Motor neuron (in vitro differentiated cells): ENCODE measurements at places on chromosomes 12 and 14. TPM values are rescaled to one million over a fixed set of nuclear protein-coding genes. Genes with fewer than 3 reads are reported as not detected.
A peak's percentile ranks its signal among the peaks of the same experiment; 100 is the strongest.

GRCh38 chr12:20361416-20361815, 6.9 kb upstream of the PDE3A start:
- ATAC-seq = no peak

GRCh38 chr12:6273541-6274230, 36.8 kb upstream of the PLEKHG6 start:
- no peak for ATAC-seq

DNA sequence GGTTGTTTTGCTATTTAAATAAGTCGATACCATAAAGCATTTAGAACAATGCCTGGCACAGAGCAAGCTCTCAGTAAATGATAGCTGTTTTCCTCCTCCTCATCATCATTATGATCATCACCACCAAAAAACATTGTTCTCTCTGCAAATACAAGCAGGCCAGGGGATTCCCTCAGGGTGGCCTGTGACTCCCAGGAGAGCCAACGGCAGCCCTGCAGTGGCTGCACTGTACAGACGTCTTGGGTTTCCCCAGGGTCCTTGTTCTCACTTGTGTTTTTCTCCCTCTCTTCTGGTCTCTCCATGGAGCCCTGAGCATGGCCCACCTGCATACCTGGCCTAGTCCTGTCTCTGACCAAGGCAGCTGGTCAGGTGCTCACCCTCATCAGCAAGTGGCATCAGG, 290.9 kb upstream of the PWP1 start:
- no peak for ATAC-seq

DNA sequence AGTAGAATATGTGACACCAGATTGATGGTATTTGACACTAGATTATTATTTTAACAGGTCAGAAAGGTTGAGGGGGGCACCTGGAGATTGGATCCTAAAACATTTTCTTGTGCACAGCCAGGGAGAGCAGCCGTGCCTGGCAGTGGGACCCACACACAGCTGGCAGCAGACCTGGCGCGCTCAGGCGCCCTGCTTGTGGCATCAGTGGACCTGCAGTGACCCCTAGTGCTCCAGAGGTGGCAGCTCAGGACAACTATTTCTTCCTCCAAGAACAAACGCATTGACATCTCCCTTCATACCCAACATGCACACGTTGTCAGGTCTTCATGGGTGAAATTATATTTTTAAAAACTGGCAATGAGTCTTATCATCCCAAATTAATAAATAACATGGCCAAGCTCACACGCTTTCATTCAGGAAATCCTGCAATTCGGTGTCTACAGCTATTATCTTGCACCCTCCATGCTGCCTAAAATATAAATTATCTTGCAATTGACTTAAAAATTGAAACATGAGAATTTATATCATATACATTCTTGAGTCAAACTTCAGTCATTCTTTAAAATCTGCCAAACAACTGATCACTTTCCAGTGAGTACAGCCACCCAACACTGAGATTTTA, 7.7 kb upstream of the TMEM132D start:
- peak; percentile 86 for ATAC-seq

DNA sequence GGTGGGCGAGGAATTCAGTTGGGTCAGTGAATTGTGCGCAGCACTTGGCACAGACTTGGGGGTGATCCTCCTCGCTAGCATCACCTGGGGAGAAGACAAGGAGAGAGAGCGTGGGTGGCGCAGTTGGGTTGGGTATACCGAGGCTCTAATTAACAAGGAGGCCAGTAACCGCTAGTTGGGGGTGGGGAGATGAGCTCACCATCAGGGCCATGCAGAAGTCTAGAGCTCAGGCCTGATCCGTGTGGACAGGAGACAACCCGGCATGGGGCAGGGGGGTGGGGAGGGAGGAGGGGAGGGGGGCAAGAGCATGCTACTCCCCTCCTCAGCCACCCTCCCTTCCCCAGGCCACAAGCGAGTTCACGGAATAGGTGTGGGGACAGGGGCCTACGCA, 580 bp downstream of the SALL2 start:
- peak; percentile 68 for ATAC-seq

VRTN gene
- total RNA-seq = 0.43 and 0.53 TPM in 2 replicates

ARMH4 gene
- total RNA-seq = 0.45 and 0.53 TPM in 2 replicates
